ENCODE measurements at places on chromosomes 5 and 9. TPM values are rescaled to one million over a fixed set of nuclear protein-coding genes. Genes with fewer than 3 reads are reported as not detected.
A peak's percentile ranks its signal among the peaks of the same experiment; 100 is the strongest.

GRCh38 chr9:4382722-4383317 is 83.0 kb upstream of the GLIS3 start:
- DNase-seq = no peak

GRCh38 chr5:58121391-58121790 is 338.5 kb downstream of the PLK2 start:
- no peak for DNase-seq

GRCh38 chr5:169893010-169893409 is 87.3 kb downstream of the INSYN2B start:
- no peak for DNase-seq

- DNase-seq = no peak
These were observed 597.3 kb downstream of the GABRG2 start for GRCh38 chr5:162664846-162665245.

- no peak for DNase-seq
These were observed 4.3 kb downstream of the GRHPR start for GRCh38 chr9:37426846-37427245.

DNA sequence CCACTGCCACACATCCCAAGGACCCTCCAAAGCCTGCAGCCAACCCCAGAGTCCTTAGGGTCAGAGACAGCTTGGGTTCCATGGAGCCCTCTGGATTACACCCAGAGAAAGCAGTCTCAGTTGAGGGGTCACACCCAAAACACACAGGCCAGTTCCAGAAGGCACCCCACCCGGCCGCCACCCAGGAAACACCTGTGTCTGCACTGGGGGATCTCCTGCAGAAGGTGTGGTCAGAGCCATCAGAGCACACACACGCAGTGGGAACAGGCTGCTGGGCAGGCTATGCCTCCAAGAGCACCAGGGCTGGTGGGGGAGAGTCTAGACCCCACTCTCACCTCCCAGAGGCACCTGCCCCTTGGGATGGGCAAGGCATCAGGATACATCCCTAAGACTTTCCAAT is 27.3 kb downstream of the NIPAL4 start:
- DNase-seq = peak; percentile 92

DNA sequence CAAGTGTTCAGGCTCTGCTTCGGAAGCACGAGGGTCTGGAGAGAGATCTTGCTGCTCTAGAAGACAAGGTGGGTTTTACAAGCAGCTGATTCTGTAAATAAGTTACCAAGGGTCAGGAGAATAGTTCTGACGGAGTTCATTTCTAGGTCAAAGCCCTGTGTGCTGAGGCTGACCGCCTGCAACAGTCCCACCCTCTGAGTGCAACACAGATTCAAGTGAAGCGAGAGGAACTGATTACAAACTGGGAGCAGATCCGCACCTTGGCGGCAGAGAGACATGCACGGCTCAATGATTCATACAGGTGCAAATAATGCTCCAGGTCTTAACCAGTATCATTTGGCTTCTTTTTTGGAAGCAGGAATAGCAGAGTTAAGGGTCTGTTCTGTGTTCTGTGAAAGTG is 24.8 kb downstream of the SPTAN1 start:
- DNase-seq = no peak

GRCh38 chr9:109821711-109822110 is 41.7 kb downstream of the PALM2AKAP2 start:
- no peak for DNase-seq

GRCh38 chr9:132446887-132447286 is 36.9 kb downstream of the CFAP77 start:
- DNase-seq = no peak

GRCh38 chr5:43036409-43036808 is 3.7 kb downstream of the ANXA2R start:
- DNase-seq = no peak

DNA sequence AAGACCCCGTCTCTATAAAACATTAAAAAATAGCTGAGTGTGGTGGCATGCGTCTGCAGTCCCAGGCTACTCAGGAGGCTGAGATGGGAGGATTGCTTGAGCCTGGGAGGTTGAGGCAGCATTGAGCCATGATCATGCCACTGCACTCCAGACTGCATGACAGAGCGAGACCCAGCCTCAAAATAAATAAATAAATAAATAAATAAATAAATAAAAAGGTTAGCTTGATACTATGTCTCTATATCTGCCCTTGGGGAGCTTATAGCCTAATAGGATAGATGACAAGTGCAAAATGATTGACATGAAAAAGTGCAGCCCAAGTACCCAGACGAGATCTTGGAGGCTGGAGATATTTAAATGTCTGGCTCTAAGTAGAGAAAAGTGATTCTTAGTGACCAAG is 122.6 kb downstream of the PDE4D start:
- DNase-seq = no peak

- DNase-seq = no peak
These were observed 497.1 kb downstream of the ARHGEF28 start for GRCh38 chr5:74122979-74123590.

DNA sequence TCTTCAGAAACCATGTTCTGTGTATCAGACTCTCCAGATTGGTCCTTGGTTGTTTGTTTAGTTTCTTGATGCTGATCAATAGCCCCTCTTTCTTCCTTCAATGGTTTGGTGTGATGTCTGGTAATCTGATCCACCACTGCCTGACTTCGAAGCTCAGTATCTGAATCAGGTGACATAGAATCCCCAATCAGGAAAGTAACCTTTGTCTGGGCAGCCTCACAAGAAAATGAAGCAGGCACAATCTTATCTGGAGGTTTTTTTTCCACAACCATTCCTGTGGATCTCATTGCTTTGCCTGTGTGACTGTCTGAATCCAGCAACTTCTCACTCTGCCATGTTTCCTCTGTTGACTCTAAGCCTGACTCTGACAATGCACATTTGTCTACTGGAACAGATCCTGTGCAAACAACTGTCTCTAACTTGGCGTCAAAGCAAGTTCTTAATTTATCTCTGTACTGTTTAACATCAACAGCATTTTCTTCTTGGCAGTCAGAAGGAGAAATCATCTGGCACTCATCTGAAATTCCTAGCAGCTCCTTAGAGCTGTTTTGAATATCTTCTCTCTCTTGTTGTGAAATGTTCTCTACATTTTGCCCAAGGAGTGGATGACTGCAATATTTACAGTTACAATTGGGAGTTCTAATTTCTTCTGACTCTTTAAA is 37.1 kb upstream of the RAPGEF6 start:
- no peak for DNase-seq

DNA sequence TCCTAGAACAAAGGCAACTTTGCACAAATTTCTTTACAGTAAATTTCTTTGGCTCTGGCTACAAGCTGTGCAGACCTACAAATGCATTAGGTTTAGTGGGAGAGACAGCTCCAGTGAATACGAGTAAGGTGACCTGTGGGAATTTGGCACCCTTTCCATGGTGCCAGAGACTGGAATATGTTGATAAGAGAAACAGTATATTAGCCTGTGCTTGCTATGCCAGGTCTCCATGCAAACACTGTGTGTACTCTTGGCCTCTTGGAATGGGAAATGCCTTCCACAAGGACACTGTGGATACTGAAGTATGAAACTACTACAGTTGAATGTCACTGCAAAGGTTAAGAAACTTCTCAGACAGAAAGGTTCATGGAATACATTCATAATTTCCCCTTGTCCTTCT is 458.5 kb downstream of the IRX1 start:
- no peak for DNase-seq

GRCh38 chr9:93652604-93653592 is 76.5 kb downstream of the PHF2 start:
- DNase-seq = peak; percentile 62

DNA sequence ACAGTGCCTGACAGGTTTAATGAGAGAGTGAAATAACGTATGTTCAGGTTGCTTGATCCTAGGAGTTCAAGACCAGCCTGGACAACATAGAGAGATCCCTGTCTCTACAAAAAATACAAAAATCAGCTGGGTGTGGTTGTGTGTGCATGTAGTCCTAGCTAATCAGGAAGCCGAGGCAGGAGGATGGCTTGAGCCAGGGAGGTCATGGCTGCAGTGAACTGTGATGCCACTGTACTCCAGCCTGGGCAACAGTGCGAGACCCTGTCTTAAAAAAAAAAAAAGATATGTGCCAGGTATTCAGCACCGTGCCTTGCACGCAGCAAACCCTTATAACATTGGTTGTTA is 38.8 kb upstream of the SPRY4 start:
- no peak for DNase-seq

DNA sequence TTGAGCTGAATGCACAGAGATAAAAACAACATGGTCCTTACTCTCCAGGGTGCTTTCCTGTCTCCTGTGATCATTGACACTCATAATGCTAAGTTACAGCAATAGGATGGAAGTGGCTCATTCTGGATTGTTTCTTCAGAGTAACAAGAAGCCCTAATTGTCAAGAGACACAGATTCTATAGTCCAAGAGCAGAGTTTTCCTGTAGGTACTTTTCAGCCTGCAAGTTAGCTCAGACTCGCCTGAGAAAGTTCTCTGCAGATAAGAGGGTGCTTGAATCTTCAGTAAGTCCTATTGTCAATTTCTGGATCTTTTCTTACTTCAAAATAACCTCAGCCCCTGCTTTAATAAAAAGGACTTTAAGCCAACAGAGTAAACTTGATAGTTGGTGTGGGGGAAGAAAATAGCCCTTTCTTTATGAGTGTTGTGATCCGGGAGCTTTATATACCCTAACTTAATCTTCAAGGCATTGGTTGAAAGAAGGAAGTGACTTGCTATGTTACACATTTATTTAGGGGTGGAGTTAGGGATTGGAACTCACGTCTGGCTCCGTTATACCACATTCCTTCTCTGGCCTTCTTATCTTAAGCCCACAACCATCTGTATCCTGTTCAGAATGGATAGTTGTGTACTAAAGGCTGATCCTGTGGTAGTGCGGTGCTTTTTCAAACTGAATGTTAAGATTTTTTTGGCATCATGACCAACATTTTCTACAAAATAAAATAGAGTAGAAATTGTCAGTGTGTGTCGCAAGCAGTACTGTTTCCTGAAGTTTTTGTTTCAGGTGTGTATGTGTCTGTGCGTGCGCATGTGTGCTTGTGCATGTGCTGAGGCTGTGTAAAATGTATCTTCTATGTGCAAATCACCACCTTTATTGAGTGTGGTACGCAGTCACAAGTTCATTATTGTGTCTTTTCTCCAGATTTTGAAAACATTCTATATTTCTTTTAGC is 173.9 kb downstream of the WDR70 start:
- DNase-seq = no peak

DNA sequence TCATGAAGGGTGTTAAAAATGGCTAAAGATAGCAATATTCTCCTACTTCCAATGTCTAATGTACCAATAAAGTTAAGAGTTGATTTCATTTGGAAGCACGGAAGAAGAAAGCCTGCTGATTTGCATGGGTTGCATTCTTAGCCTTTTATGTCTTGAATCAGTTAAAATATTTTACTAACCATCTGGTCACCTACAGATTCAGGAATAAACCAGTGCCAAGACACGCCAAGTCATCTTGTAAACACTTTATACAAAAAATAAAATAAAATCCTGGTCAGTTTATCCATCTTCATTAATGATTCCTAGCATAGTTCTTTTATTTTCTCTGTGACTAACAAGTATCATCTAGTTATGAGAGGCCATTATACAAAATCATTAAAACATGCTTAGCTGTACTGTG is 1031.6 kb upstream of the WWC1 start:
- no peak for DNase-seq

DNA sequence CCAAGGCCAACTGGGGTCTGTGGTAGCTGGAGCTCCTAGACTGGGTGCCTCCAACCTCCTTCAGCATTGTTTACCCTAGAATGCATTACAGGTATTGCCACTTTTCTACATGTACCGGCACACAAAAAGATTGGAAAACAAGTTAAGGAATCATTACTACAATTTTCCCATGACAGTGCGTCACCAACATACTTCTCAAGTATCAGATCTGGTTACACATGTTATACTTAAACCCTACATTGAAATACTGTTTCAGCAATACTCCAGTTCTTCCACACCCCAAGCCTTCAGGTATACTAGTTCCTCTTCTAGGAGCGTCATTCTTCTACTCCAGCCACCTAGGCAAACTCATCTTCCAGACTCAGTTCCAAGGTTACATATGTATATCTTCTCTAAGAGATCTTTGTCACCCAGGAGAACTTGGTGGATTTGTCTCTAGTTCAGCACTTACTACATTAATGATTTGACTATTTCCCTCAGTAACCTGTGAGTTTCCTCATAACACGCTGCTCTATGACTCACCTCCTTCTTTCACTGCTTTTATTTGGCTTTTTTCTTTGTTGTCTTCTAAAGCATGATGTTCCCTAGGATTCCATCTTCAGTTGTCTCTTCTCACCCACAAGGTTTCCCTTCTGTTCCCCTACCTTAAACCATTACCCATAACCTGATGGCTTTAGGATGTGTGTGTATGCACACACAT is 217.0 kb downstream of the AP3B1 start:
- no peak for DNase-seq

DNA sequence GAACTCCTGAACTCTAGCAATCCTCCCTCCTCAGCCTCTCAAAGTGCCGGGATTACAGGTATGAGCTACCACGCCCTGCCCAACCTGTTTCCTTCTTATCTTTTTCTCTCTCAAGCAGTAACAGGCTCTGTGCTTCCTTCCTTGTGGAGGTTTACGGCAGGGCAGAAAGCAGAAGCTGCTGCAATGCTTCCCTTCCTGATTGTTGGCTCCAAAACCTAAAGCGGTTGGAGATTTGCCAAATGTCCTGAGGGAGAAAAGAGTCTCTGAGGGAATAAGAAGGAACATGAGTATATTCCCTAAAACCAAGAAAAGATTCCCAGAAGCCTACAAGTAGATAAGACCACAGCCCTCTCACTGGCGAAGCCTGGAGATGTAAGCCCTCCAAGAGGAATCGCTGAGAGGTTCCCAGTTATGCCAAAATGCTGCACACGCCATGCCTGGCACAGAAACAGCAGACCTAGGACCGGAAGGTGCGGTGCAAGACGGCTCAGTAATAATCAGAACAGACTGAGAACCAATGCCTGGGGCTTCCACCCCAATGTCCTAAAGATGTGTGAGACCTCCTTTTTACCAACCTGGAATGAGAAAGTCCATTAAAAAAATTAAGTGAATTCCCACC is 73.2 kb downstream of the APTX start:
- DNase-seq = no peak

DNA sequence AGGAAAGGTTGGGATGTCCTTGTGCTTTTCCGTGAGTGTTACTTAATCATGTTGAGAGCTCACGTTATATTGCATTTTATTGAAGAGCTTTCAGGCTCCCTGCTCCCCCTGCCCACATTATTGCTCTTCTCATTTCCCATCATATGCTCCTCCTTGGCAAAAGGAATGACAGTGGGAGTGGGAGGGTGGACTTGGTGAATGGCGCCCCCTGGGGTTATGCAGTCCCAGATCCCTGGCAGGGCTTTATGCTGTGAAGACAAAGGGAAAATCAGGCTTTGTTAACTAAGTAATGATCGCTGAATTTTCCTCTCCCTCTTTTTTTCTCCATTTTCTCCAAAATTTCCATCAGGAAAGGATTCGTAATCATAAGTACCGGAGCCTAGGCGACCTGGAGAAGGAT is 166.6 kb downstream of the SMARCA2 start:
- no peak for DNase-seq

- DNase-seq = no peak
These were observed 36.3 kb downstream of the MEGF9 start for GRCh38 chr9:120677965-120678364.

GRCh38 chr5:116225281-116225922 is 140.6 kb downstream of the COMMD10 start:
- DNase-seq = no peak

Gene ISOC1
- polyA plus RNA-seq = 13.0 TPM

Gene CCL27
- 0.32 TPM for polyA plus RNA-seq

Gene MYOZ3
- 0.04 TPM for polyA plus RNA-seq

Gene FREM1
- 0.26 TPM for polyA plus RNA-seq

Gene COL5A1
- polyA plus RNA-seq = 2.6 TPM

Gene DYNC2I2
- polyA plus RNA-seq = 61.6 TPM

Gene LCN9
- polyA plus RNA-seq = not detected

Gene PCDHGB1
- polyA plus RNA-seq = 0.10 TPM

Gene DOCK8
- polyA plus RNA-seq = 34.3 TPM

Gene LECT2
- polyA plus RNA-seq = not detected

Gene PRDM9
- not detected for polyA plus RNA-seq
